ENCODE measurements at places on chromosomes 1 and 21. TPM values are rescaled to one million over a fixed set of nuclear protein-coding genes. Genes with fewer than 3 reads are reported as not detected.

- H3K27me3 ChIP-seq, result peaks cover 14% of the 10 kb centered on the region
- peaks cover 5% of the 10 kb centered on the region for H3K4me1 ChIP-seq
- no peak overlapping the region for H3K4me3 ChIP-seq
- no peaks in the 10 kb centered on the region for H3K36me3 ChIP-seq
- H3K27ac ChIP-seq, result no peak overlapping the region
These were observed 7.3 kb downstream of the RAP1GAP start for GRCh38 chr1:21661886-21662285.

DNA sequence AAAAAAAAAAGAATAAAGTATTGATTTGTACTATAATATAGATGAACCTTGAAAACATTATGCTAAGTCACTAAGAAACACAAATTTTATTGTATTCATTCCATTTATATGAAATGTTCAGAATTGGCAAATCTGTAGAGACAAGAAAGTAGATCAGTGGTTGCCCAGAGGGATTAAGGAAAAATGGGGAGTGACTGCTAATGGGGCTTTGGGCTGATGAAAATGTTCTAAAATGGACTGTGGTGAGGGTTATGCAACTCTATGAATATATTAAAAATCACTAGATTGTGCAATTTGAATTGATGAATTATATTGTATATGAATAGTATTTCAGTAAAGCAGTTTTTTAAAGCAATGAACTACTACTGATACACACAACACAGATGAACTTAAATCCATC, 10.0 kb downstream of the GDAP2 start:
- H3K4me3 ChIP-seq, result no peak overlapping the region
- no peak overlapping the region for H3K27ac ChIP-seq
- no peaks in the 10 kb centered on the region for H3K27me3 ChIP-seq
- H3K36me3 ChIP-seq, result peaks cover 61% of the 10 kb centered on the region
- no peak for ATAC-seq
- H3K4me1 ChIP-seq, result no peaks in the 10 kb centered on the region

GRCh38 chr1:38474738-38475623, 384.6 kb downstream of the RRAGC start:
- no peaks in the 10 kb centered on the region for H3K36me3 ChIP-seq
- peaks cover 39% of the 10 kb centered on the region for H3K27me3 ChIP-seq
- H3K4me3 ChIP-seq, result peak overlapping the region; percentile 38
- H3K27ac ChIP-seq, result no peak overlapping the region
- no peak for ATAC-seq
- peaks cover 3% of the 10 kb centered on the region for H3K4me1 ChIP-seq

DNA sequence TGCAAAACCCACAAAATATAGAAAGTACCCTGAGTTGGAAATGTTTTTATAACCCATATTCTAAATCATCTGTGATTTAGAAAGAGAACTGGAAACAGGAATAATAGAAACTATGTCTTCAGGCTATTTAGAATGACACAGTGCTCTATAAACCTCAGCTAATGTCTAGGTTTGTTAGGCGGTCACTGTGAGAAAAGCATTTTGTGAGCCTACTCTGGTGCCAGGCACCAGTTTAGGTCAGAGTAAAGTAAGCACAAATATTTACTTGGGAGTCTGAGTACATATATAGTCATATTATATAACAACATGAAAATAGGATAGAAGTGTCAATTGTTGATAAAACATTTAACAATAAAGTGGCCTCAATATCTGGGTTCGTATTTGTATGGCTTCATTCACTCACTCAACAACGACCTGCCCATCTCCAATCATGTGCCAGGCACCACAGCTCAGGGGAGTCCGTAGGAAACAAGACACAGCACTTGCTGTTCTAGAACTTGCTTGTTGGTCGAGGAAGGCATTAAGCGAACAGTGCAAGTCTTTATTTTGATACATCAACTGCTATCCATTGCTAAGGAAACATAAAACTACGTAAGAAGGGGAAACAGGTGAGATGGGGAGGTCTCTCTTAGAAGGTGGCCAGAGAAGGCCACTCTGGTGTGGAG, 37.2 kb downstream of the GNB1 start:
- no peak for ATAC-seq
- H3K27me3 ChIP-seq, result no peaks in the 10 kb centered on the region
- peaks cover 57% of the 10 kb centered on the region for H3K36me3 ChIP-seq
- peak overlapping the region; percentile 26 for H3K27ac ChIP-seq

The CLIC6 gene
- 0.13 TPM for total RNA-seq

DNA sequence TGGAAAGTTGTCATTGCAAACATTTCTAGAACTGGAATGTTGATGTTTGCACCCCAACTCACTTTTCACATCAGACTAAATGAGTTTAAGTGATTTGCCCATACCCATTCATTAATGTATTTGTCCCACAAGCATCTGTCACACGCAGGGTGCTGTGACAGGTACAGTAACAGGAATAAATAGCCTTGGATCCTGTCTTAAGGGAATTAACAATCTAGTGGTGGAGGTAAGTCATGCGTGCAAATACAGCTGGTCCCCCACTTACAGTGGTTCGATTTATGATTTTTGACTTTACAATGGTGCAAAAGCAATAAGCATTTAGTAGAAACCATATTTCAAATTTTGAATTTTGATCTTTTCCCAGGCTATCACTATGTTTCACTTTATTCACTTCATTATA, 17.5 kb upstream of the PRDM2 start:
- no peaks in the 10 kb centered on the region for H3K36me3 ChIP-seq
- no peak for ATAC-seq
- H3K27me3 ChIP-seq, result peaks cover 20% of the 10 kb centered on the region
- H3K27ac ChIP-seq, result no peak overlapping the region
- H3K4me3 ChIP-seq, result no peak overlapping the region

GRCh38 chr1:5223206-5223605, 568.8 kb downstream of the AJAP1 start:
- no peaks in the 10 kb centered on the region for H3K4me1 ChIP-seq
- no peak overlapping the region for H3K27ac ChIP-seq
- peaks cover 32% of the 10 kb centered on the region for H3K27me3 ChIP-seq
- H3K4me3 ChIP-seq, result no peak overlapping the region

The PTGS2 gene
- 1.1 TPM for total RNA-seq
